ENCODE measurements at places on chromosomes 11 and 22.
A peak's percentile ranks its signal among the peaks of the same experiment; 100 is the strongest.

- DNase-seq: no peak
These were observed 20.7 kb downstream of the SUSD2 start for GRCh38 chr22:24201681-24202614.

DNA sequence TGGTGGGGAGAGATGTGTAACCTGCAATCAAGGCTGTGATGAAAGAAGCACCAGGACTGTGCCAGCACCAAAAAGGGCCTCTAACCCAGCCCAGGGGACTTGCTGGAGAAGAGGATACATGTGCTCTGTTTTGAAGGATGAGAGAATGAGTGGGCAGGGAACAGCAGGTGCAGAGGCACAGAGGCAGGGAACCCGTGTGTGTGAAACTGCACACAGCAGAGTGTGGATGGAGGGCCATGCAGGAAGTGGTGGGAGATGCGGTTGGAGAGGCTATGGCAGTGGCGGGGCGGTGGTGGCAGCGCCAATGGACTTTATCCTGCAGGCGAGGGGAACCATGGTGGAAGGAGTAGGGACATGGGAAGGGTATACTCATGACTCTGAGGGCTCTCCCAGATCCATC lies 25.2 kb upstream of the LRRC32 start:
- DNase-seq: no peak

GRCh38 chr22:29208879-29209623 lies 3.4 kb downstream of the EMID1 start:
- DNase-seq: no peak

GRCh38 chr22:36816636-36817524 lies at the start of gene PVALB:
Gene PVALB, minus strand, starts transcription at chr22:36817035. Its CDS starts 30 bp downstream, at chr22:36817005.
- DNase-seq: peak; percentile 46

- no peak for DNase-seq
These were observed 79.7 kb upstream of the CSNK2A3 start for GRCh38 chr11:11432621-11433319.

DNA sequence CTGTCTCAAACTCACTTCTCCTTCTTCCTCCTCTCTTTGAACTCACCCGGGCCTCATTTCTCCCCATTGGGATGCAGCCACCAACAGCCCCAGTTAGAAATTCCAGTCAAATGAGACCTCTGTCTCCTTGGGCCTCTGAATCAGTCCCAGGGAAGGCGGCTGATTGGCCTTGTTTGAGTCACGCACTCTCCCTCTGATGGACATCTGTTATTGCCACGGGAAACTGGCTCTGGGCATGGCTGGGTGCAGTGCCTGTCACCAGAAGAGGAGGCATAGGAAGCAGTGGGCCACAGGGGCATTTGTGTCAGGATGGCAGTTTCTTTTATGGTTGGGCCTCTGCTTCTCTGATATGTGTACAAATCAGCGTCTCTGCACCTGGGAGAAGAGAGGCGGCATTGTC lies 9.6 kb upstream of the WNT11 start:
- DNase-seq: no peak

GRCh38 chr22:49966041-49966773 lies 5.6 kb downstream of the PIM3 start:
- DNase-seq: no peak

DNA sequence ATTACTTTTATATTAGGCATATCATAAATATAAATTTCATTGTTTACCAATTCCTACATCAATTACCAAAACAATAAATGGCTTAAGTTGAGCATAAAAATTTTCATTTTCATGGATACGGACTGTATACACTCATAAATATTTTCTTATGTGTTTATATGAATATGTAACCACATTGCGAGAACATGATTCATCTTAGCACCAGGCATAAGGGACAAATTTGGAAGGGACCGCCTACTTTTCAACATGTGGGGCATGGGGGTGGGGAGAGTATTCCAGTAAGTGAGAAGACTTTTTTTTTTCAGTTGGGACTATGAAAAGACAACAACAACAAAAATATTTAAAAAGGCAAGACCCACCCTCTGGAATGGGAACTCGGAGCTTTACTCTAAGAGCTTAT lies 296.1 kb downstream of the RAB38 start:
- no peak for DNase-seq

DNA sequence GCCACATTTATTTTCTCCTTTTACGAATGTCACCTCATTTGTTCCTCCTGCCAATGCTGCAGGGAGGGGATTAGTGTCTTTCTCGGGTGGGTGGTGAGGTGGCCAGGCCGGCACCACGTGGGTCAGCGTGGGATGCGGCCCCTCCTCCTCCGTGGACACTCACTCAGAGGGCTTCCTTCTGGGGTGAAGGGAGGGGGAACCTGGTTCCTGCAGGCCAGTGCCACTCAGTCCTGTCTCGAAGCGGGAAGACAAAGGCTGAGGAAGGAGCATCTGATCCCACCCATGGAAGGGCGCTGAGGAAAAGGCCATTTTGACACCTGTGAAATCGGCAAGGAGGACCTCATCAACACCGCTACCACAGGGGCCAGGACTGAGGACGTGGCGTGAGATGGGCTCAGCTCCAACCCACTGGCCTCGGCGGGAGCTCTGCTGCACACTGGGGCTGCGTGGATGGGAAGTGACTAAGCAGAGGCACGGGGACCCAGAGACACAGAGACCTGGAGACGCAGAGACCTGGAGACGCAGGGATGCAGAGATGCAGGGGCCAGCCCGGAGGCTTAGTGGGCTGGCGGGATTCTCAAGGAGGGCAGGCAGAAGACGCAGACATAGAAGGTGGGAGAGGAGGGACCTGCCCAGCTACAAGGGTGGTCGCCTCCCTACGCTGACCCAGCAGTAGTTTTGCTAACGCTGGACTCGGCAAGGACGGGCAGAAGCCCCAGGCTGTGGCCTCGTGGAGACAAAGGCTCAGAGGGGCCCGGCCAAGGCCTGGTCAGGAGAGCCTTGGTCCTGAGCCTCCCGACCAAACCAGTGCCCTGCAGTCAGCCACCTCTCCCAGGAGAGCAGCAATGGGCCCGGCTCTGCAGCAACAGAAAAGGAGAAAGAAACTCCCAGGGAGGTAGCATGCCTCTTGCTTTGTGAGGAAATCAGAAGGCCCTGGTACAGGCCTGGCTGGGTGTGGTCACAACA lies 1071.2 kb downstream of the BRD1 start:
- DNase-seq: no peak

- DNase-seq: no peak
These were observed 630.4 kb downstream of the OPCML start for GRCh38 chr11:132901638-132902471.

- no peak for DNase-seq
These were observed 9.6 kb downstream of the ABCG4 start for GRCh38 chr11:119158467-119158866.

- DNase-seq: no peak
These were observed 610.5 kb downstream of the BUD13 start for GRCh38 chr11:116162086-116162885.

GRCh38 chr11:14029440-14029839 lies 66.9 kb downstream of the SPON1 start:
- DNase-seq: no peak

DNA sequence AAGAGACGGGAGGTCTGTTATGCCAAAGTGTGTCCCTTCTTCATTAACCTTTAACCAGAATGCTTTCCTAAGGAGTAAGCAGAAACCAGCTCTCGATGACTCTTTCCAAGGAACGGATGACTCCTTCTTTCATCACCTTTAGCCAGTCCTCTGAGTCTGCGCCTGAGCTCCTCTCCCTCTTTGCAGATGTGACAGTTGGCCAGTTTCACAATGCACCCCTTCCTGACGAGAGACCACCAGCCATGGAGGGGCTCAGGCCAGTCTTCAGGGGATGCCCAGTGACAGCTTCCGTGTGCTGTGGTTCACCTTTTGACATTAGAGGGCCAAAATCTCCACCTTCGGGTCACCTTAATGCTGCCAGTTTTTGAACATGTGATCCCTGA lies 826.1 kb downstream of the TBC1D22A start:
- no peak for DNase-seq

GRCh38 chr11:131430473-131431208 lies 60.2 kb downstream of the NTM start:
- DNase-seq: no peak

DNA sequence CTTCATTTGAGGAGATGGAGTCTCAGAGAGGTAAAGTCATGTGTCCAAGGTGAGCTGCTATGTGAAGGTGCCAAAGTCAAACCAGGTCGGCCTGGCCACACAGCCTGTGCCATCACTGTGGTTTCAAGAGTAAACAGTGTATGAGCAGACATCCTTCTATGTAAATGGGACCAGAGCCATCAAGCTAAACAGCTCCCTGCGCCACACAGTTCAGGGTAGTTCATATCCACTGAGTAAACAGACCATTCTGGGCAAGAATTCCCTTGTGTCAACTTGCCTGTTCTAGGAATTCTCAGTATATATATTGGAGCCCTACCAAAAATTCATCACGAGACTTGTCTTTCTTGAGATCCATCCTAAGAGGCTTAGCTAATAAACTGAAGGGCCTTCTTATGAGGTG lies 77.5 kb downstream of the AMOTL1 start:
- DNase-seq: no peak

GRCh38 chr11:14774721-14775120 lies 117.3 kb downstream of the CYP2R1 start:
- DNase-seq: no peak

GRCh38 chr11:115921986-115922385 lies 417.8 kb upstream of the CADM1 start:
- no peak for DNase-seq

DNA sequence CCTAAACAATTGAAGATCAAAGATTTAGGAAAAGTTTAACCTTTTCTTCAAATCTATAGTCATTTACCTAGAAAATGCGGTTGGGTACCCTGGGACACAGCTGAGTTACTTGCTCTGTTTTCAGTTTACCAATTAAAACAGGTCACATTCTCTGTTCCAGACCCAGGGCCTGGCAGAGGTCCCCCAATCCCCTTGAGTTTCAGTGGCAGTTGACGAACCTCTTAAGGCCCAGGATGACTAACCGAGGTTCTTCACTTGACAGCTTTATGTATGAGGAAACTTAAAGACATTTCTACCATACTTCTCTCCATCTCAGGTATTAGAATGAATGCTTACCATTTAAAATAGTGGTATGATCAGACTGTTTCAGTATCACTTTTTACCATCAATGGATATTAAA lies 16.3 kb downstream of the LDHAL6A start:
- no peak for DNase-seq

DNA sequence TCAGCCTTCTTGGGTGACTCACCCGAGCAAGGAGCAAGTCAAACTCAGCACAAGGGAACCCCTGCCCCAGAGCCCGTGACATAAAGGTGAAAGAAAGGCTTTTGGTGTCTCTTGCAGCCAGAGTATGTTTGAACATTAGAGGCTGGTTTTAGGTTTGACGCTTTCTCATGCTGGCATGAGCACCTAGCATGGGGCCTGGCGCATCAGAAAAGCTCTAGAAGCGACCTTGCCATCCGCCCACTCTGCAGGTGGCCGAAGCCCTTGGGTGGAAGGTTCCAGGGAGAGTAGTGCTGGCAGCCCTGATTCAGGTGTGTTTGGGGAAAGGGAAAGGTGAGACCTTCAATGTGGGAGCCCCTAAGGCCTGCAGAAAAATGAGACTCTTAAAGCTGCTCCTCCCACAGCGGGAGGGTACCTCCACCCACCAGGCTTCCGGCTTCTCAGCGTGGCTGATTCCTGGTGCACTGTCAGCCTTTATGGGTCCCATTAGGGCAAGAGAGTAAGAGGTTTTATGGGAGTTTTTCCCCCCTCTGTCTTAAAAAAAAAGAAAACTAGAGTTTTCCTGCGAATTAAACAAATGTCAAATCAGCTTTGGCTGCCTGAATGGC lies 88.4 kb downstream of the GRIK4 start:
- no peak for DNase-seq

Measured in NCI-H345 (cell line).